ENCODE measurements at places on chromosomes 3 and 15.

GRCh38 chr3:18771931-18772330, 346.8 kb upstream of the SATB1 start:
- no peak for DNase-seq

DNA sequence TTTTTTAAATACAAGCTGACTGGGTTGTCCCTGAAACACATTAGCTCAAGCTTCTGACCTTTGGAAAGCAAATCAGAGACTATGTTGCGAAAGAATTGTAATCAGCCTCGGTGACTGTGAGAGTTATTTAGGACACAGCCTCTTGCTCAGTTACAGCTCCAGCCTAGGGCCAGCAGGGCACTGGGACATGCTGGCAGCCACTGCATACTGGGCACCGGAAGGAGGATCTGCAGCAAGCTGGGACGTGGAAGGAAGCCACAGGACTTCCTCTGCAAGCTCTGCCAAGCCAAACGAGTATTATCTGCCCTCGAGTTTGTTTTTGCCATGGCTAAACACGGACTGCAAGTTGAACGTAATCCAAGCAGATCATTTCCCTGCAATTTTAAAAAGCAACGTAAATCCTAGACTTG, 24.4 kb upstream of the COPG1 start:
- DNase-seq, result no peak

- DNase-seq, result no peak
Measured at GRCh38 chr15:51580385-51580784, 42.2 kb downstream of the DMXL2 start.

GRCh38 chr15:89777073-89777751, 1.1 kb downstream of the MESP2 start:
- DNase-seq, result no peak

DNA sequence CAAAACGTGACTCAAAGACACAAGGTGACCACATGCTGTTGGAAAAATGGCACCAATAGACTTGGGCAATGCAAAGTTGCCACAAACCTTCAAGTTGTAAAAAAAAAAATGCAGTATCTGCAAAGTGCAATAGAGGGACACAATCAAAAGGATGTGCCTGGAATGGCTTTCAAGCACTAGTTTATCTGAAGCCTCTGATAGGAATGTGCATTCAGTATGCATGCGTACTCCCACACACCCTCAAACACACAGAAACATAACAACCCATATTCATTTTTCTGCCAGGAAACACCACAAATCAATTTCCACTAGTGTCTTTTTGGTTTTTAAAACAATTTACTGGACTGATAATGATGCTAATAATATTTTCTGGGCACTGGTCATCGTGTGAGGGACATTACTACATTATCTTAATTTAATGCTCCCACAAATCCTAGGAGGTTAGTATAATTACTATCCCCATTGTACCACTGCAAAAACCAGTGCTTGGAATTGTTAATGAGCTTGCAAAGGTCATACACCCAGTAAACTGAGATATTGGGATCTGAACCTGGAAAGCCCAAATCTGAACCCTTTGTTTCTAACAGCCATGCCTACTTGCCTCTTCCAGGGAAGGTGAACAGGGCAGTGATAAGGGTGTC, 298.7 kb downstream of the MAGI1 start:
- DNase-seq, result no peak

GRCh38 chr3:105771392-105771791, 97.4 kb downstream of the CBLB start:
- no peak for DNase-seq

GRCh38 chr15:38559131-38559530, 5.5 kb downstream of the RASGRP1 start:
- no peak for DNase-seq

DNA sequence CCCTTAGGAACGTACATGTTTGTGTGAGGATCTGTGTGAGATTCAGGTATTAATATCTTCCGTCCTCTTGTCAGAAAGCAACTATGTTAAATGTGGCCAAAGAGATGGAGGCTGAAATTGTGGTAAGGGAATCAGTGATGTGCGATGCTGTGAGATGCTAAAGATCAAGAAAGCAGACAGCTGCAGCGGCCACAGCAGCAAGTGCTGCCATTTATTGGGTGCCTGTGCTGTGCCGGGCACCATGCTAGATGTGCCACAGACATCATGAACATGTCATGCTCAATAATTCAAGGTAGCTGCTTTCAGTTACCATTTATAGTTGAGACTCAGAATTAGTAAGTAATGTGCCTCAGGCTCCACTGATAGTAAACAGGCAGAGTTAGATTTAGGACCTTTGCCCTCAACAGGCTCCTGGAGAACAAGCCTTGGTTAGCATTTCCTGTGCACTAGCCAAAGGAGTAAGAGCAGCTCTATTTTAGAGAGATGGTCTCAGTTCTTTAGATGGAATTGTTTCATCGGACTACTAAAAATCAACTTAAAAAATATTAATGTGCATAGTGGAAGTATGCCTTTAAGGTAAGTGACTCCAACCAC, 24.9 kb downstream of the LARS2 start:
- DNase-seq, result no peak

GRCh38 chr3:21434310-21434709, 316.7 kb downstream of the ZNF385D start:
- no peak for DNase-seq

GRCh38 chr3:169389211-169389924, 274.1 kb downstream of the MECOM start:
- DNase-seq, result no peak

DNA sequence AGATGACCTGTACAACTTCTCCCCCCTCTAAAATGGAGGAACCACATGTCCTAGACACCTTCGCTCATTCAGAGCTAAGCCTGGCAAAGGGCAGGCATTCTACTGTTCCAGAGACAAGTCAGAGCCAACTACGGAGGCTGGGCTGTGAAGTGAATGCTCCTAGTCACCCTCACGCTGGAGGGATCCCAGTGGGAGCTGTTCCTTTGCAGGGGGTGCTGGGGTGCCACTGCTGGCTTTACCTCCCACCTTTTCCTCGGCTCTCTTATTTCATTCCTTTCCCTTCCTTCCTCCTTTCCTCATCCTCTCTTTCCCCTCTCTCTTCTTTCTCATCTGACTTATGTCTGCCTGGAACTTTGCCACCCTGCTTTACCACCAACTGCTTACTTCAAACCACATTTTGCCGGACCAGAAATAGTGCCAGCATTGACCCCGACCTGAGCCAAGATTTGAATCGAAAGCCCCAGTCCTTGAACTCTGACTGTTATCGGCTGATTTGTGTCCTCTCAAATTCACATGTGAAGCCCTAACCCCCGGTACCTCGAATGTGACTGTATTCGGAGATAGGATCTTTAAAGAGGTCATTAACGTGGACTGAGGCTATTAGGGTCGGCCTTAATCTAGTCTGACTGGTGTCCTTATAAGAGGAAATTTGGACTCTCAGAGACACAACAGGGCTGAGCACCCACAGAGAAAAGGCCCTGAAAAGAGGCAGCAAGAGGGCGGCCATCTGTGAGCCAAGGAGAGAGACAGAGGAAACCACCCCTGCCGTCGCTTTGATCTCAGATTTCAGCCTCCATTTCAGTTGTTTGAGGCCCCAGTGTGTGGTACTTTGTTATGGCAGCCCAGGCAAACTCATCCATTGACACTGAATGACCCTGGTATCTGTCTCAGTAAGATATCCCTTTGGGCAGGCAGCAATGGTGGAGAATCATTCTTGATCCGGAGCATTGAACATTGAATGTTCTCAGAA, 31.3 kb upstream of the TBC1D21 start:
- no peak for DNase-seq

- no peak for DNase-seq
Measured at GRCh38 chr3:46113608-46114007, 86.3 kb upstream of the XCR1 start.

GRCh38 chr3:104816716-104817115, 550.0 kb upstream of the ALCAM start:
- no peak for DNase-seq

- DNase-seq, result peak; percentile 42
Measured at GRCh38 chr3:141561426-141562034, 74.7 kb downstream of the RASA2 start.

DNA sequence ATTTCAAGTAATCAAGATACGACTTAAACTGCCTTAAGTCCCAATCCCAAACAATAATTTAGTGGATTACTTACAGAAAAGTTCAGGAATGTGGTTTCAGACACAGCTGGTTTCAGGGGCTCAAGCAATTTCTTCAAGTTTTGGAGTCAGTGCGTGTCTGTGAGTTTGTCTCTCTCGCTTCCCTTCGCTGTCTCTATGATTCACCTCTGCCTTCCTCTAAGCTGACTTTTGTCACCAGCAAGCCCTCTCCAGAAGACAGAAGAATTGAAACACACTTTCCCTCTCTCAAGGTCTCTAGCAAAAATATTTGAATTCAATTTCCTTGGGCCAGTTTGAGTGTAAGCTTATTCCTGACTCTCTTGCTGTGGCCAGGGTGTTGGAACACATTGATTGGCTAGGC, 392.4 kb downstream of the EDEM1 start:
- no peak for DNase-seq

- no peak for DNase-seq
Measured at GRCh38 chr3:32551496-32551895, 19.2 kb downstream of the DYNC1LI1 start.

DNA sequence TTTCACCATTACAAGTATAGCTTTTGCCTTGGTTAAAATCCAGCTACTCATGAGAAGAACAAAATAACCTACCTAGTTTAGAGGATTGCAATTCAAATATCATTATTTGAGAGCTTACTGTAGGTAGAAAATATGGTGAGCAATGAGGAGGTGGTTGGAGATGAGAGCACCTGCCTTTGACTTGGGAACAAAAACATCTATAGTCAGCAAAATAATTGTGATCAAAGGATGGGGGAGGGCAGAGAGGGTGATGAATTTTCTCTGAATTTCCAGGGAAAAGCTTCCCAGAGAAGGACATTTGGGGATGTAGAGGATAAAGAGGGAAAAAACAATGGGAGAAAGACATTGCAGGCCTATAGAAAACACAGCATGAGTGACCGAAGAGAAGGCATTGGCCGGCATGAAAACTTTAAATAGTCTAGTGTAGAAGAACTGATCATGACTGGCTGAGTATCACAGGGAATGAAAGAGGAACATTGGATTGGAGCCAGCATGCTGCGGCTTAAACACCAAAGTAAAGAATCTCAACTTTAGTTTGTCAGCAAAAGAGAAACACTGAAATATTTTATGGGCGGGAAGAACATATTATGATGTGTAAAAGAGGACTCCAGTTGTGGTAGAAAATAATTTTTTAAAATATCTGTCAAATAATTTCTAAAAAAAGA, 581.3 kb downstream of the UNC13C start:
- no peak for DNase-seq

GRCh38 chr3:19103510-19103909, 44.8 kb upstream of the KCNH8 start:
- DNase-seq, result no peak

DNA sequence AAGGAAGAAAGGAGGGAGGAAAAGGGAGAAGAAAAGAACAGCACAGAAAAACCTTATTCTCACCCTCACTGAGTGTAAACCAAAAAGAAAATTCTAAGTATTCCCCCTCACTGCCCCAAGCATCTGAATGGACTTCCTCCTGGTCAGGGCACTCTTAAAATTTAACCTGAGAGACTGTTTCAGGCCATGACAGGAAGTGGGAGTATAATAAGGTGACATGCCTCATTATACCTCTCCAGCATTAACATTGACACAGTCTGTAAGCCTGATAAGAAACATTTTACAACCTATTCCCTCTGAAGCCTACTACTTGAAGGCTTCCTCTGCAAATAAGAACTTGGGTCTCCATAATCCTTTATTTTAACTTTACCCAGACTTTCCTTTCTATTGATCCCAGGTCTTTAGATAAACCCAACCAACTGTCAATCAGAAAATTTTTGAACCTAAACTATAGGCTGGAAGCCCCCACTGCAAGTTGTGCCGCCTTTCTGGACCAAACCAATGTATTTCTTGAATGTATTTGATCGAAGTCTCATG, 41.7 kb downstream of the SLCO2A1 start:
- DNase-seq, result no peak

DNA sequence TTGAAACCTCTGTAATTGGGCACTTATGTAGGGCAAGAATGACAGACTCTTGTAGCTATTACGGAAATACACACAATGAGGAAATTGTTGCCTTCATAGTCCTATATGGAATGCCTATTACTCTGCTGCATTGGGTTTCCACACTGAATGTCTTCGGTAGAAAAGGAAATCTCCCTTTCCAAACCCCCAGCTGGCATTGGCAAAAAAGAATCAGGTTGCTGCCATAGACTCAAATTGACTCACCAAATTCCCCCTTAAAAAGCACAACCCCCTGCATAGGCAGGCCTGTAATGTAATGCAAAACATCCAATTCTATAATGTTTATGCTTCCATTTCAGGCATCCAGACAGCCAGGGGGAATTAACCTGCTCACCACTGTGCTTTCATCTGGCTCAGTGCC, 44.8 kb upstream of the NTRK3 start:
- no peak for DNase-seq

- DNase-seq, result no peak
Measured at GRCh38 chr3:190320594-190321362, 1.5 kb downstream of the CLDN1 start.

DNA sequence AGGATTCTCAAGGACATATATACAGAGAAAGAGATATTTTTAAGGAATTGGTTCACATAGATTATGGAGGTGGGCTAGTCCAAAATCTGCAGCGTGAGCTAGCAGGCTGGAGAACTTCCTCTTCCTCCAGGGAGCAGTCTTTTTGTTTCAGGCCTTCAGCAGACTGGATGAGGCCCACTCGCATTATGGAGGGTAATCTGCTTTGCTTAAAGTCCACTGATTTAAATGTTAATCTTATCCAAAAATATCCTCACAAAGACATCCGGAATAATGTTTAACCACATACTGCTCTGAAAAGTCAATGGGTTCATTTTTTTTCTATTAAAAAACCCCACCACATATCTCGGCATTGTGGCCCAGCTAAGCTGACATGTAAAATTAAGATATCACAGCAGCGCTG, 22.2 kb upstream of the NRROS start:
- no peak for DNase-seq

DNA sequence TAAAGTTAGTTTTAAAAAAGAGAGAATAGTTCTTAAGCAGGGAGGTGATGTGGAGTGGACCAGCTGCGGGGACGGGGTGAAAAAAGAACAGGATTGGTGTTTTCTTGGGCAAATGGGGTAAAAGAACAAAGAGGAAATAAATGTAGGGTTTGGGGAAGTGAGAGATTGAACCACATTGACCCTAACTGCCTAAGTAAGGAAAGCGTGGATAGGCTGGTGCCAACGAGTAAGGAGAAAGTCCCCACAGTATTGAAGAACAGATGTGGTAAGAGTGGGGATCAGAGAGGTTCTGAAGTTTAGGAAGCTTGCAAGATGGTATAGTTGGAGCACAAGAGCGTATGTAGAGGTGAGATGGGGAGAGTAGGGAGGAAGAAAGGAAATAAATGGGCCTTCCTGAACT, 17.0 kb downstream of the IREB2 start:
- DNase-seq, result no peak

- DNase-seq, result no peak
Measured at GRCh38 chr3:56829533-56829932, 27.8 kb upstream of the ARHGEF3 start.

- no peak for DNase-seq
Measured at GRCh38 chr3:45991341-45991740, 4.3 kb downstream of the FYCO1 start.

DNA sequence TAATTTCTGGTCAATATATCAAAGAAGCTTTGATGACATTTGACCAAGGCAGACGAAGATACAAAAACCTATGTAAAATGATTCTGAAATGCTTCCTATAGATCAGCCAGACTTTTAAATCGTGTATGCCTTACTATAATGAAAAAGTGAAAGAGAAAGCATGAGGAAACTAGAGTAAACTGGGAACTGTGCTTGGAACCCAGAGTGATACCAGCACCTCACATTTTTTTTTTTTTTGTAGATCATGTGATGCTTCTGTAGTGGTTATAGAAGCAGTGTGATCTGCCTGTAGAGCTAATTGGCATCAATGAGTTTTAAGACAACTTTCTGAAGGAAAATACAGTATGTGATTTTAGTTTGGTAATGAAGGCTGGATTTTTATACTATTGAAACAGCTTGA, 150.7 kb downstream of the NLGN1 start:
- no peak for DNase-seq
